Stimulated activated CD8-positive, alpha-beta memory T cell treated with anti-CD3 and anti-CD28 coated beads, Interleukin-7, amount 100 ng/mL, for 1 hour (primary cell): ENCODE measurements at places on chromosomes 7 and 10.

DNA sequence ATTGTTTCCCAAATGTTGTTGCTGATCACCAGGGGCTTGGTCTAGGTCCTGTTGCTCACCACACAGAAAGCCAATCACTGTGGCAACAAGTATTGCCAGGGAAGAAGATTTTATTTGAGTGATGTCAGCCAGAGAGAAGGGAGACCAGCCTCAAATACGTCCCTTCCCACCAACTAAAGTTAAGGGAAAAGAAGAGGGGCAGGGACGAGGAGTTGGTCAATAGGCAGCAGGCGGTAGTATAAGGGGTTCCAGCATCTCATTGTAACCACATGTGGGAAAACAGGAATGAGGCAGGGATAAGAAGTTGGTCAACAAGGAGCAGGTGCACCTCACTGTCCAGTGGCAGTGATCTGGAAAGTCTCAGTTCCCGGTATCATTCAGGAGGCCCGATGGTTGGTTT lies 138.9 kb upstream of the KCNMA1 start:
- no peak for DNase-seq

- DNase-seq, result no peak
Measured at GRCh38 chr7:100952641-100953040, 3.3 kb downstream of the MUC3A start.

DNA sequence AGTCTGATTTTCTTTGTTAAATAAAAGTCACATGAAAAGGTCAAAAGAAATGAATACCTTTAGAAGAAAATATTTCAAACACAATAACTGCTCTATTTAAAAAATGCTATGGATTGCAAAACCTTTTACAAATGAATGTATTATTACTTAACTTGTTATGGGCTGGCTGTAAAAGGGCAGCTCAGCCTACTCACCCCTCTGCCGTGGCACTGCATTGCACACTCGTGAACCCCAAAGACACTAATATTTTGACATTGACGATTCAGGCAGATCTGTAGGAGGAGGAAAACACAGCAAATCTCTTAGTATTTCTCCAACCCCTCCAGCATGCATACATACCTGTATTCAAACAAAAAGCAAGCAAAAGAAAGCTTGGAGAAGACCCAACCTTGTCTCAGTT lies 149.5 kb downstream of the FANK1 start:
- DNase-seq, result no peak

- no peak for DNase-seq
Measured at GRCh38 chr10:112202561-112203241, 19.1 kb upstream of the GPAM start.

- DNase-seq, result no peak
Measured at GRCh38 chr7:27157702-27158431, 1.4 kb upstream of the HOXA7 start.
